ENCODE measurements at places on chromosomes 2 and 18.
A peak's percentile ranks its signal among the peaks of the same experiment; 100 is the strongest.

GRCh38 chr18:22503803-22504202, 86.1 kb upstream of the CTAGE1 start:
- DNase-seq, result no peak

DNA sequence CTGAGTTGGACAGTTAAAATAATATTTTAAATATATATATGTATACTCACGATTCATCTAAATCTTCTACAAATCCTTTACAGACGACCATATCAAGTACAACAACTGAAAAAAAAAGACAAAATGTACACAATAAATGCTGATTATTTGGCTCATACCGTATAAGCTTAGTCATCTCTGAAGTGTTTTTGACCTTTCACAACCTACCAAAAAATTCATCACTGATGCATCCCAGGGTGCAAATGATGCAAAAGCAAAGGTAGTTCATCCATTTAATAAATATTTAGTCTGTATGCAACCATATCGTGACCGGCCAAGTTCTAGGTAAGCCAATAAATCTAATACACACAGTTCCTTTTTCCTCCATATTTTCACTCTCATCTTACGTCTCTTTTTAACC, 1.1 kb downstream of the TMX3 start:
- no peak for DNase-seq

- no peak for DNase-seq
These were observed 65.2 kb upstream of the RNF152 start for GRCh38 chr18:61957801-61958516.

DNA sequence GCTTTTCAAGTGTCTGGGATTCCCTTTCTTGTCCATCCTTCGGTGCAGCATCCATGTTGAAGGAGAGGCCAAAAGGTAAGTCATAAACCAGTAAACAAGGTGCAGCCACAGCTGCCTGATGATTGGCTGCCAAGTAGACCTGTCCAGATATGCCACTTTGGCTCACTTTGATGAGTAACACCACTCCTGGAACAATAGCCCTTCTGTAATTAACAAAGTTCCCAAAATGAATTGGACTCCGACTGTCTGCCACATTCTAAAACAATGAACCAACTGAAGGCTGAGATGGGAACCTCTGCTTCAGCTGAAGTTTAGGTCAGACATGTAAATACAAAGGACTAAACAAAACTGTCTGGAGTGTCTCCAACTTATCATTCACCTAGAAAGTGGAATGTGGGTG, 82.2 kb upstream of the LGALSL start:
- peak; percentile 37 for DNase-seq

DNA sequence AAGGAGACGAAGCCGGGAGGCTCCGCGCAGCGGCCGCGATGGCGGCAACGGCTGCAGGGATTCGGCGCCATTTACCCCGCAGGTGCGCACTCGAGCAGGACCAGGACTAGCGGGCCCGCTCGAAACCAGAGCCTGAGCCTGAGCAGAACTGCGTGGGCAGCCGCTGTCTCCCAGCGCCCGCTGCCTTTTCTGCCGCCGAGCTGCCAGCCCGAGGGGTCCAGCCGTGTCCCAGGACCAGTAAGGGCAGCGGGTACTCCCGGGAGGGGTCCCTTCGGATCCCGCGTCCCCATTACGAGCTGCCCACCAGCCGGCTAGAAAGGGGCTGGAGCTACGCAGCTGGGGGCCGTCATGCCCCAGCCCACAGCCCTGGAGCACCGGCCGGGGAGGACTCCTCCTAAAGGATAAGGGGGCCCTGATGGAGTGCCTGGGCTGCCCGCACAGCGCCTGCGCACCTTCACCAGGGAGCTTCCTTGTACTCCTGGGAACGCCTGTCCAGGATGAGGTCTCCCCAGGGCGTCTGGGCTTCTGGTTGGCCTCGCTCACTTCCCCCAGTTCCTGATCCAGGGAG, 9.9 kb downstream of the ALPP start:
- DNase-seq, result no peak

DNA sequence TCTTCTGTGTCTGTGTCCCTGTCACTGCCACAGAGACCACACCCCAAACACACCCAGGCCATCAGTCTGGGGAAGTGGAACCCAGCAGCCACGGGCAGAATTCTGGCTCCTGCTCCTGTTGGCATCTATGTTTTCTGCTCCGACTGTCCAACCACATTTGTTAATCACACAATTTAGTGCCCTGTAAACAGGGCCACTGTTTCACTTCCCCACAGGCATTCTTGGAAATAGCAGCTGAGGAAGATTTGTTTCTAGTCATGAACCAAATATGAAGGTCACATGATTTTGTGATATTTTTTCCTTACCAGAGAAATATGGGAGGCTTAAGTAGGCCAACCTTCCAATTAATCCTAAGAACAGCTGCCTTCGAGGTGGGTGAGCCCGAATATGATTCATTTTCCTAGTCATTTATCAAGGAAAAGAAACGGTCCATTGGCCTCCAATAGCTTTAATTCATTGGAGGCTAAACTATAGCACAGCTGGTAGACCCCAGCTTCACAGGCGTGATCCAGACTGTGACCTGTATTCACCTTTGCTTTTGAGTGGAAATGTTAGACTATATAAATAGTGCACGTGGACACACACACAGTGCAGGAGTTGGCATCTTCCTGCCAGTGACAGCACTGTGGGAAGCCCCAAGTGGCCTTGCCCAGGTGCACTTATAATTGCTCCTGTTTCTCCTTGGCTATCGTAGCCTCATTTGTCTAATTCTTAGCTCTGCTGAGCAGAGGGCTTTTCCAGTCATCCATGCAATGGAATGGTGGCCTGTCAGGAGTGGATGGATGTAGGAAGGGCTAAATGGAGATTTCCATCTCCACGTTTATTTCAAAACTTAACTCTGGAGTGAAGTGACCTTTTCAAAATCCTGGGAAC, 267.9 kb downstream of the LPIN1 start:
- no peak for DNase-seq

DNA sequence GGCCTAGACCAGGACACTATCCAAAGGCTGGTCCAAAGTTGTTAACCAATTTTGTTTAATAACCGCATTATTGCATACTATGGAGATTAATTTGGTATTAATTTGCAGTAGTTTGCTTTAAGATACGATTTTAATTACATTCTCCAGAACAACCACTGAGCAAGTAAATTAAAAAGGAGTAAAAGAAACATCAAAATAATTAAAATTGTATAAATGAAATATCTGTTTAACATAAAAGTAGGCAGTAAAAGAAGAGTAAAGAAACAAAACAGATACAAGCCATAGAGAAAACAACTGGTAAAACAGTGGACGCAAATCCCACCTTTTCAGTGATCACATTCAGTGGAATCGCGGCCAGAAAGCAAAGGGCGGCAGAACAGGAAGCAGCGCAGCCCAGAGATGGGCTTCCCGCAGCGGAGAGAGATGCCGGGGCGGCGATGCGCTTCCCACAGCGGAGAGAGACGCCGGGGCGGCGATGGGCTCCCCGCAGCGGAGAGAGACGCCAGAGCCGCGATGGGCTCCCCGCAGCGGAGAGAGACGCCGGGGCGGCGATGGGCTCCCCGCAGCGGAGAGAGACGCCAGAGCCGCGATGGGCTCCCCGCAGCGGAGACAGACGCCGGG, 176.8 kb downstream of the RTP5 start:
- no peak for DNase-seq

GRCh38 chr2:64737547-64737946, 83.8 kb upstream of the SERTAD2 start:
- no peak for DNase-seq

DNA sequence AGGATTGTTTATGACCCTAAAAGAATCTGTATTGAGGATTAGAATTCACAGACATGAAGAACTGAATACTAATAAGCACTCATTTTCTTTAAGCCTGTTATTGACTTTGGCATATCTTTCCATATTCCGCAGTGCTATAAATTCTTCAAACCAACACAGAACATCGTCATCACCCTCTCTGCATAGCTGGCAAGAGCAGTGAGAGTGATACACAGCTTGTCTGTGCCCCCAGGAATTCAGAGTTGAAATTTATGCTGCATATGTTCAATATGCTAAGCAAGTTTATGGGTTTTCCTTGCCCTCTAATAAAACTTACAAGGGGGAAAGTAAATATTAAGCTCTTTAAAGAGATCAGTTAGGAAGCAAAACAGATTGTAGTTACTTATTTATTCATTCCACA, 32.7 kb downstream of the CTLA4 start:
- DNase-seq, result no peak

DNA sequence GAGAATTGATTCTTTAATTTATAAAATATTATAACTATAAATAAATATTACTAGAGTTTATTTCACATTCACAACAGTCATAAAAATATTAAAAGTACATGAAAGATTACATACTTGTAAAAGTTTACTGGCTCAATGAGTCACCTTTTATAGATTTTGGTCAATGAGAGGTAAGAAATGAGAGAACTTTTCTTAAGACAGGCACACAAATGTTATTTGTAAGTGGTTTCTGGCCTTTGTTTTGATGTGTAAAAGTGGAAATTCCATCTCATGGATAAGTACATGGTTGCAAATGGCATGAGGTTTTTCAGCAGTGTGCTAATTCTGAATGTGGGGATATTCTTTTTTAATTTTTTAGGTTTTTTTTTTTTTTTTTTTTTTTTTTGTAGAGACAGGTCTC, 63.8 kb downstream of the TTC27 start:
- DNase-seq, result no peak

DNA sequence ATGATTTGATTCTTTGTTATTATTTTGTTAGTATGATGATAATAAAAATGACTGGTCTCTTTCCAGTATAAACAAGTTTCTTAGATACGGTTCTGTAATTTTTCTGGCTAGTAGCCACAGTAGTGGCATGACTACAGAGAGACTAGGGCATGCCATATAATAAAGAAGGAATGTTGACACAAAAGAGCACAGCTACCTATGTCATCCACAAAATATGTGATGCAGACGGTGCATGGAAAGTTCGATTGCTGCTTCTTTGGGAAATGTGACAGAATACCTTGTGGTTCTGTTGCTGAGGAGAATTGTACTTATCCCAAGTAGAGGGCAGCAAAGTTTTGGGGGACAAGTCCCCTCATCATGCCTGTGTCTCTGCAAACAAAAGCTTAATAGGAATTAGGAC, 26.1 kb upstream of the SETBP1 start:
- DNase-seq, result peak; percentile 35

DNA sequence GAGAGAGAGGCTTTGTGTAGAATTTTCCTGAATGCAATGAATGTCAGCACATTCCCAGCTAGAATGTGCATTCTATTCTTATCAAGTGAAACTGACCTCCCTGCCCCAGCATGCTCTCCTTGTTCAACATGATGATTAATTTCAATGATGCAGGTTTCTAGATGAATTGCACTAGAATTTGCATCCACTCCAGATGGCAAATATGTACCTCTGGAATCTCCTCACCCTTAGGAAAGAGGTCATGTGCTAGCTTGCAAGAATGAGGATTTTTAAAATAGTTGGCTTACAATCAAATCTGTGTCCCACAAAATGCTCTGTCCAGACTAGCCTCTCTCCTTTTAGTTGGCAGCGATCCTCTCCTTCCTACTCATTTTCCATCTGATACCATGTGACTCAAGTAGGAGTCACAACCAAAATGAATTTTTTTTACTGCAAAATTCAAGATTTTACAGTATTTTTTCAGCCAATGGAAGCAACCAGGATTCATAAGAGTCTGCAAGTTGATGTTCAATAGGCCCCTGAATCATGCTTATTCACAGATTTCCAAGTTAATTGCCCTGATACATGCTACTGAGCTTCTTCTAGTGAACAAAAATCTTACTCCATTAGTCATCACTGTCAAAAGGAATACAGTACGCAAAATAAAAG, 21.0 kb upstream of the STAT4 start:
- DNase-seq, result no peak

- DNase-seq, result no peak
These were observed 160.9 kb downstream of the ZEB2 start for GRCh38 chr2:144358979-144359541.

- DNase-seq, result no peak
These were observed 676.7 kb upstream of the POU3F3 start for GRCh38 chr2:104177179-104177578.

DNA sequence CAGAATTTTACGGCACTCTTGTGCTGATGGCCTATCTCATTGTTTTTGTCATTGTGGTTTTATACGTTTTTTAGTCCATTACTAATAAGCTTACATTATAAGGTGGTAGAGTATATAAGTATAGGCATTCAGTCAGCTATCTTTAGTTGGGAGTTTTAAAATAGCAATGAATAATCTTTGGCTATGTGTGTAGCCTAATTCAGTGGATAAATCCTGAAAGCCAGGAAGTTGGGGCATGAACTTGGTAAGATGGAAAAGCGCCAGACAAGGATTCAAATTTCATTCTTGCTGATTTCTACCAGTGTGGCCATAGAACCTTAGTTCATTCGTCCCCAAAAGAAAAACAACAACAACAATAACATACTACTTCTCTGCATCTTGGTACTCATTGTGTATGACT, 31.2 kb downstream of the EPC2 start:
- no peak for DNase-seq

DNA sequence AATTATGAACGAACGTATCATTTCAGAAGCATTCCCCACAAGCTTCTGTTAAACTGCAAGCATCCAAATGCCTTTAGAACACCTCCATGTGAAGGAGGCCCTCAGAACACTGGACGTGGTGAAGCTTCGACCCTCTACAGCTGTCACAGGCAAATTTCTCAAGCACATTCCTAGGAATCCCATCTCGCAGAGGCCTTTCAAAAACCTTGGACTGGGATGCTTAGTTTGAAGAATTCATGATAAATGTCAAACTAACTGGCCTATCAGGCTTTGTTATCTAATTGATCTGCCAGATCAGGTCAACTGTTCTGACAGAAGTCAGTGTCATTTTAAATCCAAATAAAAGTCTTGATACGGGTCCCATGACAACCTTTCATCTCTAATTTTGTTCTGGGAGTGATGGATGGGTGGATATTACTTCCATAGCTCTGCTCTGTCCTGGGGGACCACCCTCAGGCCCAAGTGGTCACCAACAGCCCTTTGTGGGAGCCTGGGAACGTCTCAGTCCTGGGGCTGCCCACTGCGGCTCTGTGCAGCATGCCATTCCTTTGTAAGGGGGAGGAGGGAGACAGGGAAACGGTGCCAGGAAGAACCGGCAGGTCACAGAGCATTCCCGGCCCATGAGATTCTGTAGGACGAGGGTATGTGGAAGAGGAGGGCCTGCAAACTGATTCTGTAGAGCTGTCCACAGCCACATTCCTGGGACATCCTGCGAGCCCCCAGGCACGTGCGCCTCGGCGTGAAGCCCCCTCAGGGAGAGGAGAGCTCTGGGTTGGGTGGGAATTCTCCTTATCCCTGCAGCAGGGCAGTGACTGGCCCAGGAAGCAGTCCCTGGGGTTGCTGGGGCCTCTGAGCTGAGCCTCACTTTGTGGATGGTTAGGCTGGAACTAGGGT, 59.1 kb upstream of the PXDN start:
- DNase-seq, result no peak

Data from Calu3 (cell line).